ENCODE measurements at places on chromosomes 5 and 9. TPM values are rescaled to one million over a fixed set of nuclear protein-coding genes. Genes with fewer than 3 reads are reported as not detected.

- H3K27me3 ChIP-seq: peaks cover 15% of the 10 kb centered on the region
- no peak for DNase-seq
- no peak overlapping the region for H3K27ac ChIP-seq
- peaks cover 9% of the 10 kb centered on the region for H3K4me1 ChIP-seq
- no peaks in the 10 kb centered on the region for H3K36me3 ChIP-seq
These were observed 29.1 kb downstream of the NKX2-5 start for GRCh38 chr5:173205916-173206315.

- no peaks in the 10 kb centered on the region for H3K36me3 ChIP-seq
- H3K4me1 ChIP-seq: peaks cover 57% of the 10 kb centered on the region
- DNase-seq: peak; percentile 77
- peak overlapping the region; percentile 44 for H3K4me3 ChIP-seq
- peak overlapping the region; percentile 36 for H3K27ac ChIP-seq
These were observed 78.5 kb downstream of the SH3TC2 start for GRCh38 chr5:148984345-148984744.

DNA sequence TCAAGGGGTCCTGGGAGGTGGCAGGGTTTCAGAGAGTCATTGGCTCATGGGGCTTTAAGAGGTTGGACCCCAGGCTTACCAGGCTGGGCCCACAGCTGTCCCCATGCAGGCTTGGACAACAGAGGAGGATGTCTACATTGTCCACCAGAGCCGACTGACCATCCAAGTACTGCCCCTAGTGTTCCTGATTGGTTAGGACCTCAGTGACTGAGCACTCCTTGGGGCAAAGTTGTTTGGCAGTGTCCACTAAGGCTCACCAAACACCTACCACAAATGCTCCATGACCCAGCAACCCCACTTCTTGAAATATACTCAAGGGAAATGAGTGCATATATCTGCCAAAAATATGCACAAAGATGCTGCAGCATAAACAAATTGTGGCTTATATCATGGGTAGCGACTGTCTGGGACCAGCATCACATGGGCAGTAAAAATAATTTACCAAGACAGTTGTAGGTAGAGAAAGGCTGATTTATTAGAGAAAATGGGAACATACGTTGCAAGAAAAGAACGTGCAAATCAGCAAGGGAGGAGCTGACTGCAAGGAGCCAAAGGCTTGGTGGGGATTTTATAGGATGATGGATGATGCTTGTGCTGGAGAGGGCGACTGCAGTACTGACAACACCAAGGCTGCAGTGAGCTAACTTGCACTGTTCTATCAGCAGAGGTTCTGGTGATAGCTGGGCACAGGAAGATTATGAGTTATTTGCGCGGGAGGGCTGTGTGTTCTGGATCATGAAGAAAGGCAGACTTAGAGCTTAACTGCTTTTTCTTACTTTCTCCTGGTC, 265.2 kb downstream of the GADD45G start:
- H3K27ac ChIP-seq: no peak overlapping the region
- no peak for DNase-seq
- no peak overlapping the region for H3K4me3 ChIP-seq
- no peaks in the 10 kb centered on the region for H3K27me3 ChIP-seq

- no peak overlapping the region for H3K4me3 ChIP-seq
- no peak overlapping the region for H3K27ac ChIP-seq
- DNase-seq: no peak
- no peaks in the 10 kb centered on the region for H3K27me3 ChIP-seq
These were observed 4.5 kb upstream of the MPDZ start for GRCh38 chr9:13284011-13284410.

GRCh38 chr9:90878562-90878961, 76.9 kb downstream of the SYK start:
- no peak for DNase-seq
- H3K4me3 ChIP-seq: no peak overlapping the region
- H3K4me1 ChIP-seq: no peaks in the 10 kb centered on the region
- H3K27me3 ChIP-seq: no peaks in the 10 kb centered on the region
- no peak overlapping the region for H3K27ac ChIP-seq
- H3K36me3 ChIP-seq: no peaks in the 10 kb centered on the region

DNA sequence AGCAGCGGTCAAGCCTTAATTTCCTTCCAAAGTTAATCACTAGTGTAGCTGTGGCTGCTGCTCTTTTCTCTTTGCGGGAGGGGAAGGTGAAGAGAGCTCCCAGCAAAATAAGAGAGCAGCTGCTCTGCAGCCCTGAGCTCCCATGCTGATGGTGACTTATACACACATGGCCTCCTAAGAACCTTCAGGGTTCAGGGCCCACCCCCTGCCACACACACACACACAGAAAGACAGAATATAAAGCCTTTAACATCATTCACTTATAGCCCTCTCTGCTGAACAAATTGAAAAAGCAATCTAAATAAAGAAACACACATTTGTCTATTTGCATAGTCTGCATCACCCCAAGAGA, 43.6 kb downstream of the GAS1 start:
- H3K4me3 ChIP-seq: no peak overlapping the region
- H3K27me3 ChIP-seq: peaks cover 51% of the 10 kb centered on the region
- no peak overlapping the region for H3K27ac ChIP-seq
- no peaks in the 10 kb centered on the region for H3K36me3 ChIP-seq

GRCh38 chr5:87499478-87500410, 87.0 kb upstream of the CCNH start:
- H3K4me1 ChIP-seq: peaks cover 6% of the 10 kb centered on the region
- no peak overlapping the region for H3K4me3 ChIP-seq
- no peak overlapping the region for H3K27ac ChIP-seq
- DNase-seq: no peak

DNA sequence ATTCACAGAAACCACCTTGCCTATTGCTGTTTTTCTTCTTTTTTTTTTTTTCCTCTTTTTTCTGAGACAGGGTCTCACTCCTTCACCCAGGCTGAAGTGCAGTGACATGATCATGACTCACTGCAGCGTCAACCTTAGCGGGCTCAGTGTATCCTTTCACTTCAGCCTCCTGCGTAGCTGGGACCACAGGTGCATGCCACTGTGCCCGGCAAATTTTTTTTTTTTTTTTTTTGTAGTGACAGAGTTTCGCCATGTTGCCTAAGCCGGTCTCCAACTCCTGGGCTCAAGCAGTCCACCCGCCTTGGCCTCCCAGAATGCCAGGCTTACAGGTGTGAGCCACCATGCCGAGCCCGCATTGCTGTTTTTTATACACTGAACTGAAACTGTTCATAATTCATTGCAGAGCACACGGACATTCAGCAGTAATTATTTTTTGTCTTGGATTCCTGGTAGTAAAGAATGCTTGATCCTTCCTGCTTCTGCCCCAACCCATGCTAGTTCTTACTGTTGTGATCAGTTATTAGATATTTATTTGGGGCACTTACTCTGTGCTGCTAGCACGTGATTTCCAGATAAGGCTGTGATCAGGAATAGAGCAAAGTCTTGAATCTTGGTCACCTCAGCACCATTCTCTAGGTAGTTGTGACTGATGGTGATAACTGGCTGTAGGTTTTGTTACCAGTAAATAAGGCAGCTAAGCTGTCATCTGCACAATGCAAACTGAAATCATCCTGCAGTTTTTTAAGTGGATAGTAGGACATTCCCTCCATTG, 14.0 kb downstream of the MAP3K1 start:
- no peaks in the 10 kb centered on the region for H3K36me3 ChIP-seq
- peak overlapping the region; percentile 32 for H3K4me3 ChIP-seq
- DNase-seq: peak; percentile 81
- H3K27me3 ChIP-seq: no peaks in the 10 kb centered on the region
- no peak overlapping the region for H3K27ac ChIP-seq

GRCh38 chr5:140207250-140207964, 32.4 kb downstream of the CYSTM1 start:
- H3K36me3 ChIP-seq: no peaks in the 10 kb centered on the region
- DNase-seq: no peak
- peaks cover 14% of the 10 kb centered on the region for H3K4me1 ChIP-seq

- H3K4me1 ChIP-seq: no peaks in the 10 kb centered on the region
- no peaks in the 10 kb centered on the region for H3K36me3 ChIP-seq
- no peak for DNase-seq
- no peak overlapping the region for H3K4me3 ChIP-seq
These were observed 21.6 kb upstream of the CLPTM1L start for GRCh38 chr5:1366514-1366913.

DNA sequence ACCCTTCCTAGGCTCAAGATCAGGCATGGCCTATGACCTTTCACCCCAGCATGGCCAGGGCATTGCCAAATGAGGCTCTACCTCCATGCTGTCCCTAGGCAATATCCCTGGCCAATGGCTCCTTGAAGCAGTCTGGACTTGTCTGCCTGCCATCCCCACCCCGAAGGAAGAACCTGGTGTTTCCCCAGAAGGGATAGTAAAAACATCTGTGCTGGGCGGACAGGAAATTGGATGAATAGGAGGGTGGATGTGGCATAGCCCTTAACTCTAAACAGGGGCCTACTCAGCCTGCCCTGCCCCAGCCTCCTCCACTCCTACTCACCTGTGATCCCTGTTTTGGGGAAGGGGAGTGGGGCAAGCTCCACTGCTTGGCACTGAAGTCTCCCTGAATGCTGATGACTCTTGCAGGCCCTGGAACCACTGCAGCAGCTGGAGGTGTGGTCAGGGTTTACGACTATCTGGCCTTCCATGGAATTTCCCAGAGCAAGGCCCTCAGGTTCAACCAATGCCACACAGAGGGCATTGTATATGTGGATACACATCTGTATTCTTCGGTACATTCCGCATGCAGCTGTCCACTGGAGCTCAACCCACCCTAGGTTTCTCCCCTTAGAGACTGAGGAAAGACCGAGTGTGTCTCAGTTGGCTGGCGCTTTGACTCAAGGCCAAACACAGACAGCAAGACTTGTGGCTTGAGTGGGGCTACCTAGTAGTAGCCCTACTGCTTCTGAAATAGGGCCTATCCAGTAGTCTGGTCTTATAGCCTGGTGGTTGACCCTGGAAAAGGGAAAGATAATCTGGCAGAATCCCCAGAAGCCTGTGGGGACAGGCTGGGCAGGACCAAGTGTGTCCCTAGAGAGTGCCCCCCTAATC, 6.4 kb upstream of the P4HA2 start:
- no peak overlapping the region for H3K4me3 ChIP-seq
- no peak for DNase-seq
- H3K4me1 ChIP-seq: no peaks in the 10 kb centered on the region
- no peaks in the 10 kb centered on the region for H3K27me3 ChIP-seq
- no peak overlapping the region for H3K27ac ChIP-seq

- no peak overlapping the region for H3K4me3 ChIP-seq
- no peaks in the 10 kb centered on the region for H3K36me3 ChIP-seq
- no peak overlapping the region for H3K27ac ChIP-seq
- no peaks in the 10 kb centered on the region for H3K4me1 ChIP-seq
- no peaks in the 10 kb centered on the region for H3K27me3 ChIP-seq
These were observed 540.0 kb upstream of the GRAMD2B start for GRCh38 chr5:125883223-125883622.

DNA sequence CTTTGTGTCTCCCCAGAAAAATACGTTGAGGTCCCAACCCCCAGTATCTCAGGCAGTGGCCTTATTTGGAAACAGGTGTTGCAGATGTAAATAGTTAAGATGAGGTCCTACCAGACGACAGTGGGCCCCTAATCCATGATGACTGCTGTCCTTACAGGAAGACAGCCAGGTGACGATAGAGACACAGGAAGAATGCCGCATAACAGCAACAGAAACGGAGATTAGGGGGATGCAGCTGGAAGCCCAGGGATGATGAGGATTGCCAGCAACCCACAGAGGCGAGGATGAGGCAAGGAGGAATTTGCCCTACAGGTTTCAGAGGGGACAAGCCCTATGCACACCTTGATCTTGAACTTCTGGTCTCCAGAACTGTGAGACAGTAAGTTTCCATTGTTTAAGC, 46.5 kb downstream of the ROPN1L start:
- peaks cover 22% of the 10 kb centered on the region for H3K4me1 ChIP-seq
- H3K4me3 ChIP-seq: no peak overlapping the region
- DNase-seq: no peak
- H3K27me3 ChIP-seq: no peaks in the 10 kb centered on the region
- no peaks in the 10 kb centered on the region for H3K36me3 ChIP-seq

DNA sequence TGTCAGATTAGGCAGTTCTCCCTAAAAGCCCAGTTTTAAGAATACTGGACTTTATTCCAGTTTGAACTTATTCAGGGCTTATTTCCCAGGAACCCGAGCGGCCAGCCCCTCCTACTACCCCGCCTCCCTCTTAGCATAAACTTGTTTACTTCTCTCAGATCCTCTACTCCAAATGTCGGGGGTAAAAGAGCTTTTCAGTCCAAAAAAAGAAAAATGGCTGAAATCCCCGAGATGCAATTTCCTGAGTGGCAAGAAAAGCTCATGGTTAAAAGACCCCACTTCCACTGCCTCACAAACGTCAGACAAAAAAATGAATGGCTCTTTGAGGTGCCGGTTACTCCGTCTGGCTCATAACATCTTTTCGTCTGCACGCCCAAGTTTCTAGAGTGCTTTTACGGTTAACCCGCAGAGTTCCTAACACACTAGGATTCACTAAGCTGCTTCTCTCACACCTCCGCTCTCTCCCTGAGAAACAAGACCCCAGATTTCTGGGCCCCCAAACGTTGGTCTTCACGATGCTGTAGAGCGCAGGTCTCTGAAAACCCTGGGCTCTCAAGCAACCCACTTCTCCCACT, 402 bp downstream of the BRD8 start:
- peaks cover 34% of the 10 kb centered on the region for H3K36me3 ChIP-seq
- peak overlapping the region; percentile 82 for H3K27ac ChIP-seq
- H3K27me3 ChIP-seq: no peaks in the 10 kb centered on the region
- H3K4me3 ChIP-seq: peak overlapping the region; percentile 88
- DNase-seq: no peak
- H3K4me1 ChIP-seq: peaks cover 10% of the 10 kb centered on the region

ANKRD31 gene
- total RNA-seq: 0.30 TPM

SH3TC2 gene
- total RNA-seq: 12.8 TPM

GABRA6 gene
- not detected for total RNA-seq

CORO2A gene
- total RNA-seq: 5.7 TPM

PROB1 gene
- total RNA-seq: 1.7 TPM

PAPPA gene
- 0.05 TPM for total RNA-seq

KIF4B gene
- 0.12 TPM for total RNA-seq
